ENCODE measurements at places on chromosomes 11 and 22. TPM values are rescaled to one million over a fixed set of nuclear protein-coding genes. Genes with fewer than 3 reads are reported as not detected.

DNA sequence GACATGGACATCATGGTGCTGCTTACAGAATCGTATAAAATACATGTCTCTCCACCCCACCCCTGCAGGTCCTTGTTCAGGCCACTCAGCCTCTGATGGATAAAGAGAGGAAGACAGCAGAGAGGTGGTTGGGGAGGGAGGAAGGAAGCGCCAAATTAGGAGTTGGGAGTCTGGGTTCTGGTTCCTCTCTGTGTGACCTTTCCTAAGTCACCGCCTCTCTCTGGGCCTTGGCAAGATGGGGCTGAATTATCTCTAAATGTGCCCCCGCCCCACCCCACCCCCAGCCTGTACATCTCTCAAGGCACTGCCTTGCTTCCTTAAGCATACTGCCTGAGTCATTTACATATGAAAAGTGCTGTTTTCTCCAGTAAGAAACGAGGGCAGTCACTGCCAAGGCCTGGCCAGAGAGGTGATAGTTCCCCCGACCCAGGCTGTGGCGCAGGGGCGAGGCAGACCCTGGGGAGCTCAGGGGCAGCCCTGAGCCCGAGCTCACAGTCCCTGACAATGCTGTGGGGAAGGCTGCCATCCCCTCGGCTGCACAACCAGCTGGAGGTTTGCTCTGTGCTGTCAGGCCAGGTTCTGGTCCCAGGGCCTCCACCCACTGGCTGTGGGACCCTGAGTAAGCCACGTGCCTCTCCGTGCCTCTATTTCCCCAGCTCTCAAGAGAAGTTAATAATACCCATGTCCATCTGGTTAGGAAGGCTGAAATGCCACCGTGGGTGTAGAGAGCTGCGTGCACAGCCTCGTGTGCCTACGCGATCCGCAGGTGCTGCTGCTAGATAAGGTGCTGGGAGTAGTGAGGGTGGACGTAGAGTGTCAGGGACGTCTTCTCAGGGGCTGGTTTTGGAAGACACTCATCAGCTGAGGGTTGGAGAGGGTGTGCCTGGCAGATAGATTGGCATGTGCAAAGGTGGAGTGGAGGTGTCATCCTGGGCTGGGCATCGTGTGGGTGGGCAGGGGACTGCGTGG, 55.3 kb downstream of the CACNA1I start:
- H3K27me3 ChIP-seq, result no peaks in the 10 kb centered on the region
- H3K27ac ChIP-seq, result no peak overlapping the region
- H3K4me1 ChIP-seq, result no peaks in the 10 kb centered on the region
- H3K4me3 ChIP-seq, result no peak overlapping the region

- H3K4me1 ChIP-seq, result peaks cover 7% of the 10 kb centered on the region
- peak; percentile 13 for DNase-seq
- H3K4me3 ChIP-seq, result no peak overlapping the region
- no peaks in the 10 kb centered on the region for H3K27me3 ChIP-seq
- H3K27ac ChIP-seq, result no peak overlapping the region
Measured at GRCh38 chr11:32259641-32260081, 168.8 kb downstream of the RCN1 start.

PSMA1 gene
- 104 TPM for total RNA-seq

TRIM29 gene
- 1.3 TPM for total RNA-seq

DNA sequence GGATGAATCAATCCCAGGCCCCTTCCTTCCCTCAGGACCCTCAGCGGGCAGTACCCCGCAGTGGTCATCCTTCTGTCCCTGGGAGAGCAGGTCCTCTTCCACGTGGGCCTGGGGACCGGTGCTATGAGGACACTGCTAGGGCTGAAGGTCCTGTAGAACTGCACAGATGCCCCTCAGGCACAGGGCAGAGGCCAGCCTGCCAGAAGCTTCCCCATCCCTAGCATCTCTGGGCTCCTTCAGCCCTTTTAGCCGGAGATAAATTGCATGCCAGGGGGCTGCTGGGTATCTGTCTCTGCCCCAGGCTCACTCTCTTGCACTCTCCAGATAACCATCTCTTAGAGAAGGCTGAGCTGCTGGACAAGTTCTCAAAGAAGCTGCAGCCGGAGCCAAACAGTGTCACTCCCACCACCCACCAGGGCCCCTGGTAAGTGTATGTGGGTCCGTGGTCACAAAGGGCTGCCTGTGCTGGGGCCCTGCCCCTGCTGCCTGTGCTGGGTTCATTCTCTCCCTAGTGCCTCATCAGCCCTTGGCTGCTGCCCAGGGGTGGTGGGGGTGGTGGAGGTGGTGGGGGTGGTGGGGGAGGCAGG, 2.3 kb downstream of the ATG16L2 start:
- no peak for DNase-seq
- H3K36me3 ChIP-seq, result no peaks in the 10 kb centered on the region
- H3K4me1 ChIP-seq, result peaks cover 15% of the 10 kb centered on the region
- no peak overlapping the region for H3K4me3 ChIP-seq

GRCh38 chr11:11946180-11946579, 62.2 kb downstream of the DKK3 start:
- H3K27ac ChIP-seq, result no peak overlapping the region
- no peak for DNase-seq
- no peaks in the 10 kb centered on the region for H3K36me3 ChIP-seq
- no peaks in the 10 kb centered on the region for H3K27me3 ChIP-seq
- H3K4me1 ChIP-seq, result no peaks in the 10 kb centered on the region

GRCh38 chr22:28969401-28970168, 86.2 kb downstream of the ZNRF3 start:
- H3K4me3 ChIP-seq, result no peak overlapping the region
- no peak for DNase-seq
- no peaks in the 10 kb centered on the region for H3K4me1 ChIP-seq
- no peak overlapping the region for H3K27ac ChIP-seq
- H3K36me3 ChIP-seq, result no peaks in the 10 kb centered on the region
- H3K27me3 ChIP-seq, result no peaks in the 10 kb centered on the region

GRCh38 chr11:72609045-72609444, 65.2 kb downstream of the PDE2A start:
- peaks cover 20% of the 10 kb centered on the region for H3K4me1 ChIP-seq
- DNase-seq, result no peak
- H3K36me3 ChIP-seq, result no peaks in the 10 kb centered on the region

DNA sequence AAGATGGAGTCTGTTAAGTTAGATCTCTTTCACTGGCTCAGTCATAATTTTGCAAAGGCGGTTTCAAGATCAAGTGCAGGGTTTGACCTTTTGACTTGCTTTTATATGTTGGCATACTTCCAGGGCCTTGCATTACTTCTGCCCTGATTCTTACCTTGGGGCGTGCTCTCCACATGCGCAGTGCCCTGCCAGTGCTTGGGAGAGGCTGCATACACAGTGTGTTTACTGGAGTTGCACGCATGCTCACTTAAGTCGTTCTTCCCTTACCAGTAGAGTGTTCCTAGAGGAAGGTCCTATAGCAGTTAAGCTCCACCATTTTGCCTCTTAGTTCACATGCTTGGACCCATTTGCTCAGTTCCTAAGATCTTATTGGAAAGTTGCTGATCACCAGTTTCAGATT, 21.0 kb upstream of the TMEM123 start:
- H3K4me1 ChIP-seq, result peaks cover 6% of the 10 kb centered on the region
- no peaks in the 10 kb centered on the region for H3K27me3 ChIP-seq
- no peak overlapping the region for H3K27ac ChIP-seq
- H3K36me3 ChIP-seq, result no peaks in the 10 kb centered on the region
- DNase-seq, result no peak
- H3K4me3 ChIP-seq, result no peak overlapping the region

ZNF143 gene
- total RNA-seq, result 36.1 TPM

DNA sequence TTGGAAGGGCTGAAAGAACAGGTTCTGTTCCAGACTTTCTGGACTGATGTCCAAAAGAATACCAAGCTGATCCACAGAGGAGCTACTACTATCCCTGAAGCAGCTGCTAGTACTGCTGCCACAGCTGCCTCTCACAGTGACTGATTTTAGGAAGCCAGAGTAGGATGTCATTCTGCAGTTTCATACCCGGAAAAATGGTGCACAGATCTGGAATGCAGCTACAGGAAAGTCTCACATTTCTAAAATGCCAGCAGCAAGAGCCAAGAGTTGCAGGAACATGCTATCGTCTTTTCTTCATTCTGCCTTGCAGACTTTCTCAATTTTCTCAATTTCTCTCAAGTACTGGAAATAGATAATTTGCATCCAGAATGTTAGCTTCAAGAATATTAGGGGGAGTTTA, 19.4 kb upstream of the CCDC179 start:
- H3K4me1 ChIP-seq, result no peaks in the 10 kb centered on the region
- H3K36me3 ChIP-seq, result no peaks in the 10 kb centered on the region
- no peaks in the 10 kb centered on the region for H3K27me3 ChIP-seq
- no peak overlapping the region for H3K27ac ChIP-seq
- no peak overlapping the region for H3K4me3 ChIP-seq

DNA sequence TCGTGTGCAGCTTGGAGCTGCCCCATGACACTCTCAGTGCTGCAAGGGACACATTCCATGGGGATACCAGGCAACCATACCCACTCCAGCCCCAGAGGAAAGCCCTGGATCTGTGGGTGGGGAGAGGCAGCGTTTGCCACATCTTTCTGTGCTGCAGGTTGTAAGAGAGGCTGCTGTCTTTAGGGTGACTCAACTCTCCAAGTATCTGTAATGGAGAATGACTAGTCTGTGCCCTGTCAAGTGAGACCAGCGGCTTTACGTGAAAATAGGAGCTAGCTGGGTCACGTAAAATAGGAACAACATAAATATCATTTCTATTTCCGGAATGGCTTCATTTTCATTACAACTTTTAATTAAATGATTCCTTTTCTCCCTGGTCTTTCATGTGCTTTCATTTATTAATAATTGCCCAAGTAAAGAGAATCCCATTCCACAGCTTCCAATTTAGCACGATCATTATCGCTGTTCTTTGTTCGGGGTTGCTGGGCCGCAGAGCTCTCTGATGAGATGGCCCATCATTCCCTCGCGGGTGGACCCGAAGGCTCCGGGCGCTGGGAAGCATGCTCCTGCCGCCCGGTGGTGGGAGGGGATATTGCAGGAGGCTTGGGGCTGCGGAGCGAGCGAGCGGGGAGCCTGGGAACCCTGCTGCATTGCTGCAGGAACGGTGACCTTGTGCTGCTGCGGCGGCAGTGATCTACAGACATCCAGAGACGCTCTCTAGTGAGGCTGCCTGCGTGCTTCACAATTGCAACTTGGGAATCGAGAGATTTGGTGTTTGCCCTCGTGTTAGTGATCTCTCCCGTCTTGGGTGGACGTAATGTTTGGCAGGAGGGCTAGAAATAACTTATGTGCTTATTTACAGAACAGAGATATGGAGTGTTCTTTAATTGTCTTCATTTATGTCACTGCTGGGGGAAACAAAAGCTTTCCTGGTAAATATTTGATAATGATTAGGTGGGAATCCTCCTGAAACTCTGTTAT, 10.6 kb downstream of the SLC6A5 start:
- H3K36me3 ChIP-seq, result no peaks in the 10 kb centered on the region
- no peaks in the 10 kb centered on the region for H3K4me1 ChIP-seq
- no peak overlapping the region for H3K27ac ChIP-seq
- no peak overlapping the region for H3K4me3 ChIP-seq
- H3K27me3 ChIP-seq, result no peaks in the 10 kb centered on the region

RCOR2 gene
- total RNA-seq, result 6.7 TPM

- no peak for DNase-seq
- no peak overlapping the region for H3K4me3 ChIP-seq
- H3K27me3 ChIP-seq, result no peaks in the 10 kb centered on the region
- no peak overlapping the region for H3K27ac ChIP-seq
- peaks cover 3% of the 10 kb centered on the region for H3K4me1 ChIP-seq
Measured at GRCh38 chr11:46107780-46108179, 13.5 kb downstream of the PHF21A start.

GRCh38 chr22:44003405-44004103, 20.5 kb upstream of the PARVB start:
- no peaks in the 10 kb centered on the region for H3K36me3 ChIP-seq
- no peaks in the 10 kb centered on the region for H3K27me3 ChIP-seq
- H3K4me3 ChIP-seq, result no peak overlapping the region
- no peak for DNase-seq
- H3K4me1 ChIP-seq, result peaks cover 19% of the 10 kb centered on the region

DNA sequence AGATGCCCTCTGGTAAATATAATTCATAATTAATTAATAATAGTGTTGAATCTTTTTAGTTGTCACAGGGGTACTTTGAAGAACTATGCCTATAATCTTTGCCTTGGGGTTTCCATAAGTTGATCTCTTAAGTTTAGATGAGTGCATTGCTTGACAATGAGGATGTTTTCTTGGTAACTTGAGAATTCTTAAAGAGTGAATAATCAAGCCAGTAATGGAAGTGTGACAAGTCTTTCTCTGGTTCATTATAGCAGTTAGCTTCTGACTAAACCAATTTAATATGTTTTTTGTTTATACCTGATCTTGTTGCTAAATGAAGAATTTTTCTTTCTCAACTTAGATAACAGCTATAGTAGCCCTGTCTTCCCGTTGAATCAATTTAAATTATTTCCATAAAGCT, 46.2 kb downstream of the ATXN10 start:
- DNase-seq, result no peak
- H3K4me1 ChIP-seq, result no peaks in the 10 kb centered on the region
- no peak overlapping the region for H3K4me3 ChIP-seq
- no peaks in the 10 kb centered on the region for H3K27me3 ChIP-seq
- H3K36me3 ChIP-seq, result no peaks in the 10 kb centered on the region
- H3K27ac ChIP-seq, result no peak overlapping the region

CD3G gene
- total RNA-seq, result 0.89 TPM

- H3K27ac ChIP-seq, result no peak overlapping the region
- no peaks in the 10 kb centered on the region for H3K4me1 ChIP-seq
- no peak for DNase-seq
- no peaks in the 10 kb centered on the region for H3K27me3 ChIP-seq
- no peaks in the 10 kb centered on the region for H3K36me3 ChIP-seq
- H3K4me3 ChIP-seq, result no peak overlapping the region
Measured at GRCh38 chr11:70532066-70532440, 133.7 kb downstream of the CTTN start.

DNA sequence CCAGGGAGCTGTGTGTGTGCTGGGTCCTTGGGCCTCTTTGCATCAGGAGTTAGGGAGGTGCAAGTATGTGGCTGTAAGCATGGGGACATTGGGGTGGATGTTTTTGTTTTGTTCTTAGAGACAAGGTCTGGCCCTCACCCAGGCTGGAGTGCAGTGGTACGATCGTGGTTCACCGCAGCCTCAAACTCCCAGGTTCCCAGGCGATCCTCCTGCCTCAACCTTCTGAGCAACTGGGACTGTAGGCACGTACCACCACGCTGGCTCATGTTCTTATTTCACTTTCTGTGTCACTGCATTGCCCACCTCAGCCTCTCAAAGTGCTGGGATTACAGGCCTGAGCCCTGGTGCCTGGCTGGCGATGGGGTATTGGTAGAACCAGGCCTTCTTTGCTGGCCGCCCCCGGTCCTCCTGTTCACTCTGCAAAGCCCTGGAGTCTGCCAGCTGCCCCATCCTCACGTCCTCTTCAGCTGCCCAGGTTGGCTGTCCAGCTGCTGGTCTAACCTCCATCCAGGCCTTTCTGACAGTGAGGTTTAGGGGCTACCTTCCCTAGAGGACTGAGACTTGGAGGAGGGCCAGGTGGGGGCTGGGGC, 851 bp upstream of the GRAMD4 start:
- no peak overlapping the region for H3K27ac ChIP-seq
- no peaks in the 10 kb centered on the region for H3K27me3 ChIP-seq
- peaks cover 12% of the 10 kb centered on the region for H3K4me1 ChIP-seq
- H3K4me3 ChIP-seq, result no peak overlapping the region

- no peaks in the 10 kb centered on the region for H3K36me3 ChIP-seq
- no peak overlapping the region for H3K27ac ChIP-seq
- no peaks in the 10 kb centered on the region for H3K4me1 ChIP-seq
- no peak for DNase-seq
Measured at GRCh38 chr11:30504468-30504867, 81.7 kb downstream of the MPPED2 start.

B4GALNT4 gene
- total RNA-seq, result 87.6 TPM

- H3K36me3 ChIP-seq, result no peaks in the 10 kb centered on the region
- no peak overlapping the region for H3K27ac ChIP-seq
- H3K4me1 ChIP-seq, result no peaks in the 10 kb centered on the region
- DNase-seq, result no peak
Measured at GRCh38 chr11:67776852-67777520, 102.6 kb upstream of the ALDH3B2 start.
